ENCODE measurements at places on chromosomes 6 and 20.

- no peak for DNase-seq
These were observed 183.4 kb upstream of the SULF2 start for GRCh38 chr20:47968541-47969310.

DNA sequence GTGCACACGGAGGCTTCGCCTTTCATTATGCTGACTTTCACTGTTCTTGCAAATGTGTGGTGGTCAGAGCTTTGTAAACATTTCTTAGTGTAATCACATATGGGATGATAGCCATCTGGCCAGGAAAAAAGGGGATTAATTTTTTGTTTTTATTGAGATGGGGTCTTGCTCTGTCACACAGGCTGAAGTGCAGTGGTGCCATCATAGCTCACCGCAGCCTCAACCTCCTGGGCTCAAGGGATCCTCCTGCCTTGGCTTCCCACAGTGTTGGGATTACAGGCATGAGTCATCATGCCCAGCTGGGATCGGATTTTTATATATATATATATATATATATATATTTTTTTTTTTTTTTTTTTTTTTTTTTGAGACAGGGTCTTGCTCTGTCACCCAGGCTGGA, 11.0 kb upstream of the TIAM2 start:
- DNase-seq = no peak

DNA sequence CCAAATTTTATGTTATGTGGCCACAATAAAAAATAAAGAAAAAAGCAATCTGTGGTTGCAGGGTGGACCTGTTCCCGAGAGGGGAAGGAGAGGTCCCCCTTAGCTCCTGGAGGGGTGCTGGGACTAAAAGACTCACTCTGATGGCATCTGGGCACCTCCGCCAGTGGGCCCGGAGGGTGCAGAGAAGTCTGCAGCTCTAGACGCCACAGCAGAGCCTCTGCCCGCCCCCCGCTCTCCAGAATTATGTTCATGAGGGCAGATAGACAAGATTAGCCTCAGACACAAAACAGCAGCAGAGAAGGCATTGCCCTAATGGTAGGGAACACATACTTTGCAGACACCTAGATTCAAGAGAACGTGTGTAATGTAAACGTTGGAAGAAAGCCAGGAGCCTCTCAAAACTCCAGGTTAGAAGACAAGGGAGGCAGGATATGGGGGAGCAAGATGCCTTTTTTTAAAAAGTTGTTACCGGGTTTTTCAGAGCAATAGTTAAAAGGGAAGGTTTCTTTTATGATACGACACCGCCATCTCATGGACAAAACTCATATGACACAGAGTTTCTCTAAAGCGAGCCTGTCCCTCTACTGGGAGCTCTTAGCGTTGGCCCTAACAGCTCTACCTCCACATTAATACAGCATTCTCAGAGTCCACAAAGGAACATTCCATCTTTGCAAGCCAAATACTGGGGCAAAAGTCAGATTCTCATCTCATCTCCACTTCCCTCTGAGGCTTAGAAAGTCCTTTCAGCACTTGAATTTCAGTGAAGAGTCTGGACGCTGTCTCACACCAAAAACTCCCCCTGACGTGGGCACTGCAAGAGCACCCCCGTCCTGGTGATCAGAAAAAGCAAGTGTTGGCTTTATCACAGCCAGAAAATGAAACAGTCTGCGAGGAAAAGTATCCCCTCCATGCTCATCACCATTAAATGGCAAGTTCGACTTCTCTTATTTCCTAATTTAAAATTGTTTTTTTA, 47.2 kb downstream of the FOXF2 start:
- peak; percentile 47 for DNase-seq

- no peak for DNase-seq
These were observed 42.5 kb downstream of the ID4 start for GRCh38 chr6:19879663-19880062.

GRCh38 chr20:43331906-43332305, 125.8 kb upstream of the SRSF6 start:
- no peak for DNase-seq

GRCh38 chr6:72287801-72288200, 334.1 kb upstream of the KCNQ5 start:
- no peak for DNase-seq

GRCh38 chr6:65299236-65299635, 407.8 kb downstream of the EYS start:
- no peak for DNase-seq

- no peak for DNase-seq
These were observed 13.3 kb downstream of the GPR6 start for GRCh38 chr6:109991201-109992101.

DNA sequence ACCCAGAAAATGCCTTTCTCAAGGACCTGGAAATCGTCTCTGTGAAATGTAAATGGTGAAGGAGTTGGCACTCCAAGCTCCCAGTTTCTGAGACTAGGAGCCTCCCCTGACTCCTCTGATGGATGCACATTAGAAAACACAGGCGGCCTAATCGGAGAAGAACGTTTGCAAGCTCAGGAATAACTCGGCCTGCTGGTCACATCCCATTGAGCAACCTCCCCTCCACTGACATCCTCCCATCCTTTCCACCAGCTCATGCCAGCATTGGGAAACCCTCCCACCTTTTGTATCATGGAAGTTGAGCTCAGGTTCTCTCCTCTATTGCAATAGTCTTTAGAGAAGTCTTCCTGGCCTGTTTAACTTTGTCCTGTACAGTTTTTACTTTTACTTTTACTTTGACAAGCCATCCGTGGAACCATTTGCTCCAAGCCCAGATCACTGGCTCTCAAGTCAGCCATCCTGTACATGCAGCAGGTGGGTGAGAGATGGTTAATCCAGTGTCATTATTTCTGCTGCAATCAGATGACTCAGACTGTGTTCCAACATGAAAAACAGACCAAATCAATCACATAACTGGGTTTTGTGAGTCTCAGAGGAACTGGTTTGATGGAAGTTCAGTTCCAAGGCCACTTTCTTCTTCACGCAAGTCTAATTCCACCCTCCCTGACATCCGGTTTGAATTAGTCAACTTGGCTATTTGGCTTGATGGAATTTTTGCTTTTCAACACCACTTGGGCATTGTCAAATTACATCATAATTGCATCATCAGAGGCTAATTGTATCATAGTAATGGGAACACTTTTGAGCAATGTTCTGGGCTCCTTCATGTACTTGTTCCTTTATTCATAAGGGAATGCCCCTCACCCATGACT, 619.4 kb upstream of the CDH4 start:
- no peak for DNase-seq

- no peak for DNase-seq
These were observed 15.0 kb upstream of the TBC1D22B start for GRCh38 chr6:37242429-37243052.

DNA sequence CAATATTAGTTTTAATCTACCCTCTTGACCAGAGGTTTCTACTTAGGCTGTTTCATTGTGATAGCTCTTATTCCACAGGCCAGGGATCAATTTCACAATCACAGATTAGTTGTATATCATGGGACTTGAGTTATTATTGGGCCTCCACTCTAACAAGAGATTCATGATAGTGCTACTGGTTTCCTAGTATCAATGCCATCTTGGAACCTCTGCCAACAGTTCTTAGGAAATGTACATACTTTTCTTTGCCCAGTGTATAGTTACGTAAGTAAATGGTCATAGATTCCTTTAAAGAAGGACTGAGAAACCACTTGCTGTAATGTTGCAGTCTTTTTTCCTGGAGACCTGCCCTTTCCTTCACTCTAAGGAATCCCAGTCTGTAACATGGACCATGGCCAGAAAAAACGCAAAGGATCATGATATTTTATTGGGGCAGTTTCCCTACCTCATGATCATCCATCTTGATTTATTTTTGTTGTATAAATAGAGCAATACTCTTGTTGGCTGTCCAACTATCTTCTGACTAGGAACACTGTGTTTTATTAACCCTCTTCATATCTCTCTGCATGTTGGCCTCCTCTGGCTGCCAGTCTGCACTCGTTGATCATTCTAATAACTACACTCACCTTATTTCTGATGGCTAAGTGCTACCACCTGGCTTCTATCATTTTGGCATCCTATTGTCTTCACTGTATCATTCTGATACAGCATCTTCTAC, 38.0 kb upstream of the VGLL2 start:
- no peak for DNase-seq

- peak; percentile 86 for DNase-seq
These were observed 1.3 kb downstream of the HMGA1 start for GRCh38 chr6:34237722-34238584.

- DNase-seq = no peak
These were observed 26.3 kb downstream of the SUN5 start for GRCh38 chr20:32978009-32978335.

- DNase-seq = no peak
These were observed 20.7 kb upstream of the PHACTR3 start for GRCh38 chr20:59583428-59584277.

DNA sequence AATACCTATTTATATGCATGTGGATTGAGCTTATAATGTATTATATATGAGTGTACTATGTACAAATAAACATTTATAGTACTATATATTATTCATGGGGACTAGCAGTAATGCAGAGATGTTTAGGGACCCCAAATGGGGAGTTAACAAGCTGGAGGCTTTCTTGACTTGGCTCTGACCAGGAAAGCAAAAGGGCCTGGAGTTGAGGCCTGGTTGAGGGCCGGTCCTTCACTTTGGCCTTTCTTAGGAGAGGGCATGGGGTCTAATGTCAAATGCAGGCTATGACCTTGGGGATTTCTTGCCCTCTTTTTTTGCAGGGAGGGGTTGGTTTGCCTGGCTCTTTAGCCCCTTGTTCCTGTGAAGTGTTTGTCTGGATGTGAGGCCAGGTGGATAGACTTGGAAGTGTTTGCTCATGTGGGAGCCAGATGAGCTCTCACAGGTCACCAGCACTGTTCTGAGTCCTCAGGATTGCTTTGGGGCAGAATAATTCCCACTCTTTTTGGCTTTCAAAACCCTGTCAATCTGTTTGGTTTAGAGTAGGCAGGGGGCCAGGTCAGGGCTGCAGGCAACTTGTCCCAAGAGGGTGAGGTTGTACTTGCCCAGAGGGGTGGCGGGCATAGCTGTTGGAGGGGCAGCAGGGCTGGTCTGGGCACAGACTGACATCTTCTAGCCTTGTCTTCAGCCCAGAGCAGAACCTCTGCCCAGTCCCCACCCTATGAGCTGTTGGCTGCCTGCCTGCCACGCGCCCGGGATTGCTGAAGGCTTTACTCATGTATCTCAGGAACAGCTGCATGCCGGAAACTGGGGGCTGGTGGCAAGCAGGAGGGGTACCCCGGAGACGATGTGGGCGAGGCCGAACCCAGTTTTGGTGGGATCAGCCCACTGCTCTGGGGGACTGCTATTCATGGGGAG, 14.6 kb downstream of the TJAP1 start:
- no peak for DNase-seq

DNA sequence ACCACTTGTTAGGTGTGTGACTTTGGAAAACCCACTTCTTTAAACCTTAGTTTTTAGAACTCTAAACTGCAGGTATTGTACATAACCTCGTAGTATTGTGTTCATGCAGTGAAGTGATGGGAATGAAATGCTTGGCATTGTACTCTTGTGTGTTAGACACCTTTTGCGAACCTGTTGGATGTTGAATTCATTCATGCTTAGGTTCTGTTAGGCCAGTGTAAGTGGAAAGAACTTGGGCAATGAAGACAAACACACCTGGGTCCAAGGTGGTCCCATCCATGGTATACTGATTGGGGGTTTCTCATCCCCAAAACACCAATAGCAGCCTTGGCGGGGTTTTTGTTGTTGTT, 1.2 kb downstream of the ANKRD6 start:
- DNase-seq = no peak

GRCh38 chr6:152271776-152272464, 365.2 kb downstream of the SYNE1 start:
- DNase-seq = no peak

GRCh38 chr20:35518955-35519354, 10.5 kb downstream of the C20orf173 start:
- no peak for DNase-seq

DNA sequence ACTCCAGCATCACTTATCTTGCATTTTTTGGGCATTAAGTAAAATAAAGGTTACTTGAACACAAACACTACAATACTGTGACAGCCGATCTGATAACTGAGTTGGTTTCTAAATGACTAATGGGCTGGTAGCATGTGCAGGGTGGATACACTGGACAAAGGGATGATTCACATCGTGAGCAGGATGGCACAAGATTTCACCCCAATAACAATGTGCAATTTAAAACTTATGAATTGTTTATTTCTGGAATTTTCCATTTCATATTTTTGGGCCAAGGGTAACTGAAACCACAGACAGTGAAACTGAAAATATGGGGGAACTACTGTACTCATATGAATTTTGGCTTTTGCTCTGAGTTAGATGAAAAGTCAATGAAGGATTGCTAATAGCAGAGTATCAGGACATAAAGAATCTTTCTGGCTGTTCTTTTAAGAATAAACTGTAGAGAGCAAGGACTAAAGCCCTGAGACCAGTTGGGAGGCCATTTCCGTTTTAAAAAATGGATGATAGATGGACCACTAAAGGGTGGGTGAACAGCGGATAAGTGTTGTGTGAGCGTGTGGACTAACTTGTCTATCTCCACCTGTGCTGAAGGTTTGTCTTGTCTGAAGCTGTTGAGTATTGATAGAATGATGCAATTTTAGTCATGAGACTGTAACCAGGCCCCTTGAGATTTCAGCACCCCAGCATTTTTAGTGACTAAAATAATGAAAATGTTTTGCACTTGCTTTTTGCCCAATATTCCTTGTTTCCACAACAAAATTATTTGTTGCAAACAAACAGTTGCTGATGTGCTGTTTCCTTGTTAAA, 8.2 kb downstream of the SPINT3 start:
- DNase-seq = no peak

GRCh38 chr20:60565083-60565482, 606.9 kb downstream of the CDH26 start:
- no peak for DNase-seq

DNA sequence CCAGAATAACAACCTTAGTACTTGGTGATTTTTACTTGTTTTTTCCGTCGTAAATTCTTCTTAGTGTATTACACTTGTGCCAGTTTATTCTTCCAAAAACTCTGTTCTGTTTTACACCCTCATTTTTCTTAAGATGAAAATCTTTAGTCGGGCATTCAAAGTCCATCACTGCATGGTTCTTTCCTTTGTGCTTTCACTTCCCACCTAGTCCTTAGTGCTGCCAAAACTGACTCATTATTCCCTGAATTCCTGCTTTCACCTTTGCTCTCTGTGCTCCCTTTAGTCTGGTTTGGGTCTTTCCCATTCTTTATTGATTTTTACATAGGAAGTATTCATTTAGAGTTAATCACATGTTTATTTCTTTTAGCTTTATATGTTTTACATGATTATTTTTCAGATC, 3.3 kb downstream of the TRMT11 start:
- DNase-seq = no peak

DNA sequence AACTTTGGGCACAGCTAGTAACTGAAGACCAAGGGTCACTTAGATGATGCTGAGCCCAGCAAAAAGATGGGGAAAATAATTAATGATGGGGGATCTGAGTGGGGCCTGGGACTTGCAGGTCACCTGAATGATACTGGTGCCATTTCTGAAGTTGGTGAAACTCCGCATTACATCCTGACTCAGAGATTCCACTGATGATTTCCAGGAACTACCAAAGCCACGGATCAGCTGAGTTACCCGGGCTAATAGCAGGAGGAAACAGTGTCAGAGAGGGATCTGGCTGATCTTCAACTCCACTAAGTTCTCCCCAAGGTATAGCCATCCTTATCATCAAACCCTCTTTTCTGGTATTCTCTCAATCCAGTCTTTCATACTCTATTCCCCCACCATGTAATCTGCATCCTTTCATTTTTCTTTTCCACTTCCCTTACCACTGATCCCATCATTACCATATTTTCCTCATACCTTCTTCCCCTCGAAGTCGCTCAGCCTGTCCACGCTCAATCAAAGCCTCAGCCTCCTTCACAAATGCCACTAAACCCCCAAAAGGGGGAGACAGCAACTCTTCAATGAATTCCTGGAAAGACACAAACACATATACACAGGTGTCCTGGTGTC, 20.2 kb downstream of the VPS52 start:
- peak; percentile 18 for DNase-seq

GRCh38 chr6:70343313-70343712, 40.4 kb upstream of the COL9A1 start:
- DNase-seq = no peak

Measured in stimulated activated CD4-positive, alpha-beta T cell treated with anti-CD3 and anti-CD28 coated beads, Interleukin-15, amount 100 ng/mL, for 24 hours (primary cell).